ENCODE measurements at places on chromosomes 12 and 14. TPM values are rescaled to one million over a fixed set of nuclear protein-coding genes. Genes with fewer than 3 reads are reported as not detected.

DNA sequence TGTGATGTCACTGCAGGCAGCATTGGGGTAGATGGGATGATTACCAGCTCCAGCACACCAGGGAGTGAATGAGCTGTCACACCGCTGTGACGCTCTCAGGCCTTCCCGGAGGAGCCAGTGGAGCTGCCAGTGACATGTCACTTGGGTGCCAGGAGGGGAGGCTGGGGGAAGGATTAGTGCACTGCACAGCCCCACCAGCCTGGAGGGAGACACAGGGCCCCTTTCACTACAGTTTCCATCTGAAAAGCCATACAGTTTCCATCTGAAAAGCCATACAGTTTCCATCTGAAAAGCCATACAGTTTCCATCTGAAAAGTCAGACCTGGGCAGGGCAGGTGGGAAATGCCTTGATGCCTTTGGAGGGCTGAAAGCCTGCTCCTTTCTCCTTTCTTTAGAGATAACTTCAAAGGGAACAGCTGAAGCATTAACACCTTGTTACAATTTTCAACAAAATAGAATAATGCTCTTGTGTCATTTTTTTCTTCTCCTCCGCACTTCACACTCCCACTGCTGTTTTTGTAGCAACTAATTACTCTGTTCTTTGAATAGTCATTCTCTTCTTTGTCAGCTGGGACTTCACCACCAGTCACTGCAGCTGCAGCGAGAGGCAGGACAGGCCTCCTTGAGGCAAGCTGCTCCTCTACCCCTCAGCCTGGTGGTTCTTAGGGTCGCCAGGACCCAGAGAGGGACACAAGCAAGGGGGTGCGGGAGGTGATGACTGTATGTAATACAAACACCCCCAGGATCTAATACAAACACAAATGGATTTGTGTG lies 256.9 kb upstream of the RGS6 start:
- peaks cover 16% of the 10 kb centered on the region for H3K4me1 ChIP-seq
- DNase-seq: no peak
- no peak overlapping the region for H3K4me3 ChIP-seq
- peaks cover 66% of the 10 kb centered on the region for H3K36me3 ChIP-seq
- H3K27me3 ChIP-seq: no peaks in the 10 kb centered on the region

DNA sequence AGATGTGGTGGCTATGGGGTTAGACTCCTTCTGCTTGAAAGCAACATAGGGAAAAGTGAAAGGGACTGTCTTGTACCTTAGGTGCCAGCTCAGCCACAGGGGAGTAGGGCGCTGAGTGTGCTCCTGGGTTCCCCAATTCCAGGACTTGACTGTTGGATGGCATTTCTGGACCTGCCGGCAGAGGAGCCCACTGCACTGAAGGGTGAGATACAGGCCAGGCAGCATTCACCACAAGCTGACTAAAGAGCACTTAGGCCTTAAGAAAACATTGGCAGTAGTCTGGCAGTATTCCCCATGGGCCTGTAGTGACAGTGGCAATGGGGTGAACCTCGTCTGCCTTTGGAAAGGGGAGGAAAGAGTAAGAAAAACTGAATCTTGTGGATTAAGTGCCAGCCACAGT lies 67.1 kb upstream of the TMTC2 start:
- no peak overlapping the region for H3K27ac ChIP-seq
- H3K4me3 ChIP-seq: no peak overlapping the region
- no peak for DNase-seq
- H3K4me1 ChIP-seq: no peaks in the 10 kb centered on the region

The MUCL1 gene
- total RNA-seq: not detected

The SLIRP gene
- 73.6 TPM for total RNA-seq

DNA sequence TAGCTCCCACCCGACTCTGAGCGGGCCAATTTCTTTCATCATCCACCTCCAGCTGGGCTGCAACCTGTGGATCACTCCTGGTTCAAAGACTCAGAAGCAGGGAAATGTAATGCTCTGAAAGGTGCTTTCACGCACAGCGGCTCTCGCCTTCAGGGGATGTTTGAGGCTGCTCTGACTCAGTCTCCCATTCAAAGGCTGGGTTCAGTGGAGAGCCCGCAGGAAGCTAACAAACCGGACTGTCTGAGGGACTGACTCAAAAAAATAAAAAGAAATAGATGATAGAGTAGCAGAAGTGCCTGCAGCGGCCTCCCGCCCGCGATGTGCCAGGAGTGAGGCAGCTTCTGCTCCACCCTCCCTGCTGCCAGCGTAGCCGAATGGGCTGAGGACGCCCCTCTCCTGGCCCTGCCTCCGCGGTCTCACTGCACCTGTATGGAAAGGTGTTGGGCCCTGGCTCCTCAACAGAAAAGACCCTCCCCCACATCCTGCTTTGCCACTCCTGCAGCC lies 98.0 kb downstream of the GCH1 start:
- no peak for DNase-seq
- H3K4me1 ChIP-seq: peaks cover 6% of the 10 kb centered on the region
- peaks cover 31% of the 10 kb centered on the region for H3K27me3 ChIP-seq

The CCNK gene
- total RNA-seq: 86.8 TPM

GRCh38 chr12:32893458-32893857 lies 3.1 kb downstream of the PKP2 start:
- no peak for DNase-seq
- H3K4me1 ChIP-seq: peaks cover 9% of the 10 kb centered on the region
- H3K36me3 ChIP-seq: no peaks in the 10 kb centered on the region
- H3K27ac ChIP-seq: no peak overlapping the region
- peaks cover 47% of the 10 kb centered on the region for H3K27me3 ChIP-seq
- no peak overlapping the region for H3K4me3 ChIP-seq

GRCh38 chr12:121131941-121132341 lies 735 bp upstream of the P2RX7 start:
- peak overlapping the region; percentile 84 for H3K27ac ChIP-seq
- H3K4me3 ChIP-seq: peak overlapping the region; percentile 86
- peaks cover 79% of the 10 kb centered on the region for H3K4me1 ChIP-seq
- no peaks in the 10 kb centered on the region for H3K27me3 ChIP-seq
- H3K36me3 ChIP-seq: peaks cover 30% of the 10 kb centered on the region
- no peak for DNase-seq

GRCh38 chr12:16076557-16076956 lies 165.4 kb downstream of the DERA start:
- peak; percentile 6 for DNase-seq
- H3K27ac ChIP-seq: no peak overlapping the region
- no peak overlapping the region for H3K4me3 ChIP-seq
- H3K36me3 ChIP-seq: no peaks in the 10 kb centered on the region
- no peaks in the 10 kb centered on the region for H3K4me1 ChIP-seq

GRCh38 chr14:70188322-70188658 lies 461 bp downstream of the SLC8A3 start:
- H3K27me3 ChIP-seq: peaks cover 59% of the 10 kb centered on the region
- peak overlapping the region; percentile 69 for H3K4me3 ChIP-seq
- no peak overlapping the region for H3K27ac ChIP-seq
- no peak for DNase-seq
- no peaks in the 10 kb centered on the region for H3K36me3 ChIP-seq

The PPP1R1A gene
- total RNA-seq: not detected

DNA sequence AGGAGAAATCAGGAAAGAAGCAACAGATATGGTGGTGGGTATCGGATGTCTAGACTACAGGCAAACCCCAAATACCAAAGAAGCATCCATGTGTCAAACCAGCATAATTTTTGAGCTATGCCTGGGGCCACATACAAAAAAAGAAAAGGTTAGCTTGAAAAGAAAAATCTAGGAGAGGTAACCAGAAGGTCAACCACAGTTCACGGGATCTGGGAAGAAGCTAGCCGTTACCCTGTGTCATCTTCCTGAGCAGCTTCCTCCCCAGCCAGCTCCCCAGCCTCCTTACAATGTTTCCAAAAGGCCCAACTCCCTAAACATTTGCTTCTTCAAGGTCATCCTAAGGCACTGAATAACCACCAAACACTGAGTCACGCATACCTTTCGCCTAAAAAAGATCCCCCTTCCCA lies 3.1 kb downstream of the SINHCAF start:
- H3K27me3 ChIP-seq: no peaks in the 10 kb centered on the region
- H3K4me1 ChIP-seq: peaks cover 56% of the 10 kb centered on the region
- H3K4me3 ChIP-seq: peak overlapping the region; percentile 98
- H3K27ac ChIP-seq: peak overlapping the region; percentile 97
- DNase-seq: no peak

The SLC5A8 gene
- not detected for total RNA-seq

The BBS10 gene
- total RNA-seq: 5.1 TPM

The ANP32D gene
- total RNA-seq: not detected

- H3K36me3 ChIP-seq: no peaks in the 10 kb centered on the region
- H3K4me1 ChIP-seq: peaks cover 25% of the 10 kb centered on the region
- DNase-seq: no peak
- H3K4me3 ChIP-seq: peak overlapping the region; percentile 92
- H3K27me3 ChIP-seq: no peaks in the 10 kb centered on the region
- no peak overlapping the region for H3K27ac ChIP-seq
Observed at GRCh38 chr14:31419179-31419966, 977 bp downstream of the HEATR5A start.

The KERA gene
- total RNA-seq: not detected

- H3K27ac ChIP-seq: peak overlapping the region; percentile 99
- H3K27me3 ChIP-seq: no peaks in the 10 kb centered on the region
- peak; percentile 49 for DNase-seq
- peaks cover 18% of the 10 kb centered on the region for H3K4me1 ChIP-seq
Observed at GRCh38 chr12:45730084-45730347, 510 bp downstream of the ARID2 start.

DNA sequence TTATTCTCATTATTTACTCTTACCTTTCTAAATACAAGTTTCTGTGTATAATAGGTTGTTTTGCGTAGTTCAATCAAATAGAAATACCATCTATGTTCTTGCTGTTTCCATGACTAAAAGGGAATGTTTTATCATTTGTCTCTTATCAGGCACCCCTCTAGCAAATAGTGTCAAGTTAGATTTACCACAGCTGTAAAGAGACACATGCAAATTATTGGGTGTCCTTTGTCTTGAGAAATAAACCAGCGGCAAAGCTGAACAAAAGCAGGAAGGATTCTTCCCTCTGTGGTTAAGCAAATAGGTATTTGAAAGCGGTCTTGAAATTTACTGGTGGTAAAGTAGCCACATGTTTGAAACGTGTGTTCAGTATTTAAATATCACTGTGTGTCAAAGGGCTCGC lies 405.9 kb downstream of the TMTC2 start:
- no peak overlapping the region for H3K4me3 ChIP-seq
- H3K27ac ChIP-seq: no peak overlapping the region
- no peaks in the 10 kb centered on the region for H3K27me3 ChIP-seq
- no peak for DNase-seq

The TGM1 gene
- 6.5 TPM for total RNA-seq

DNA sequence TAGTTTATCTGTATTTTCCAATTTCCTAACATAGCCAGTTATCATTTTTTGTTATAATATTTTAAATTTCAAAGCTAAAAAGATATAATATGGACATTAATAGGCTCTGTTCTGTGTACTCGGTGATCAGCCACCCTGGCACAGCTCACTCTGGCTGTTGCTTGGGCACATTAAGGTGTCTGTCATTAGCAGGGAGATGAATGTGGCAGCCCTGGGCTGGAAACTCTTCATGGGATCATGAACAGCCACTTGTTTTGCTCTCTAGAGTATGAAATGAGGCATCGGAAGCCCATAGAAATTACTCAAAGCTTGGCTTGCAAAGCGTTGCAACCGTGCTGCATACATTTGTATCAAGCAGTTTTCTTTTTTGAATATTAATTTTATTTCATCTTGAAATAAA lies 233.2 kb downstream of the DACT1 start:
- H3K27ac ChIP-seq: no peak overlapping the region
- H3K27me3 ChIP-seq: peaks cover 2% of the 10 kb centered on the region
- H3K4me3 ChIP-seq: no peak overlapping the region
- H3K4me1 ChIP-seq: no peaks in the 10 kb centered on the region

- DNase-seq: no peak
- no peak overlapping the region for H3K4me3 ChIP-seq
- no peak overlapping the region for H3K27ac ChIP-seq
- no peaks in the 10 kb centered on the region for H3K36me3 ChIP-seq
- no peaks in the 10 kb centered on the region for H3K27me3 ChIP-seq
- H3K4me1 ChIP-seq: no peaks in the 10 kb centered on the region
Observed at GRCh38 chr12:91040096-91040755, 17.6 kb downstream of the KERA start.

DNA sequence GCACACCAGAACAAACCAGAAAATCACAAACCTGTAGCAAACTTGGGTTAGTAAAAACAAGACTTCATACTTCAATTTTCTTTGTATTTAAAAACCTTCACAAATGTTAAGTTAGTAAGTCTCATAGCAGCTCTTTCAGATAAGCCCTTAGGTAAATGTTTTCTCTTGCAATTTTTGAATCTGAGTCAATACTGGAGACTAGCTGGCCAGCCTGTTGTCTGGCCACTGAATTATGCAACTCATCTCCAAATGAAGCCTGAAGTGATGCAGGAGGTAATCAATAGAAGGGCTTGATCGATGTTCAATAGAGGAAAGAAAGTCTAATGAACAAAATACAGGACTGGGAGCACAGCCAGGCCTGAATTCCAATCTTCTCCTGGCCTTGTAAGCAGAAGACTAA lies 465.2 kb downstream of the LRIG3 start:
- no peak for DNase-seq
- H3K27ac ChIP-seq: no peak overlapping the region
- peaks cover 2% of the 10 kb centered on the region for H3K27me3 ChIP-seq
- no peaks in the 10 kb centered on the region for H3K4me1 ChIP-seq

GRCh38 chr12:89494411-89495231 lies 30.0 kb downstream of the GALNT4 start:
- no peak for DNase-seq
- H3K4me1 ChIP-seq: peaks cover 18% of the 10 kb centered on the region
- peaks cover 31% of the 10 kb centered on the region for H3K36me3 ChIP-seq
- H3K27me3 ChIP-seq: no peaks in the 10 kb centered on the region

- DNase-seq: no peak
- no peaks in the 10 kb centered on the region for H3K27me3 ChIP-seq
- H3K36me3 ChIP-seq: no peaks in the 10 kb centered on the region
- no peak overlapping the region for H3K4me3 ChIP-seq
- H3K4me1 ChIP-seq: peaks cover 5% of the 10 kb centered on the region
Observed at GRCh38 chr14:90700933-90701776, 115.1 kb downstream of the TTC7B start.

DNA sequence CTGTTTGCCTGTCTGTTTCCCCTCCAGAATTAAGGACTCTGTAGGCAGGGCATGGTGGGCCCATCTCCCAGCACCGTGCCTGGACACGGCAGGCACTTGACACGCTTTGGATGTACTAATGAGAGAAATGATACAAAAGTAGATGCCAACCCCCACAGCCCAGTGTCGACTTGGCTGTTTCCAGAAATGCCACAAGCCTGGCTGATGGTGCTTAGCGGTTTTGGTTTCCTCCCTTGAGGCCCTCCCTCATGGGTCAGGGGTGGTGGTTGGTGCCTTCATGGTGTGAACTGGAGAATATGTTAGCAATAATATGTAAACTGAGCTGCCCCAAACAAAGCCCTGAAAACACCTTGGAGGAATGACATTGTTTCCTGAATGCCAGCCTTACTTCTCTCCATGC lies 55.5 kb upstream of the ESRRB start:
- DNase-seq: no peak
- H3K27ac ChIP-seq: no peak overlapping the region
- H3K27me3 ChIP-seq: peaks cover 2% of the 10 kb centered on the region
- no peak overlapping the region for H3K4me3 ChIP-seq

DNA sequence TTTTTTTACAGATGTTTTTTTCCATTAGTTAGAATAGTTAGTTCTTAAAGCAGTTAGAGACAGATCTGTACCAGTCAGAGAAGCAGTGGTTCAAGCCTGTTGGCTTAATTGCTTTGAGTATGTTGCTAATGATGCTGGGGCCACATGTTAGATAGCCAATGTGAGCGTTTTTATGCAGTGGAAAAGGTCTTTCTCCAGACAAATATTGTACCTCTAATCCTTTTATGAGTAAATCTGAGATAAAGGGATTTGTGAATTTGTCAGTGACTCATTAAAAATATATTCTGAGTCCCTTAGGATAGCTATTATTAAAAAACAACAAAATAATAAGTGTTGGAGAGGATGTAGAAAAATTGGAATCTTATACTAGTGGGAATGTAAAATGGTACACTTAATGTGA lies 154.2 kb downstream of the MSRB3 start:
- no peaks in the 10 kb centered on the region for H3K36me3 ChIP-seq
- H3K27ac ChIP-seq: no peak overlapping the region
- no peaks in the 10 kb centered on the region for H3K4me1 ChIP-seq
- H3K4me3 ChIP-seq: no peak overlapping the region
- DNase-seq: no peak

All from activated CD4-positive, alpha-beta T cell treated with anti-CD3 and anti-CD28 coated beads, Interleukin-2, amount 10 ng/mL, durations not matched to agents 7 days and 5 days (primary cell).